Ovary (tissue), 10 donors: ENCODE measurements at places on chromosomes 2 and 18. TPM values are rescaled to one million over a fixed set of nuclear protein-coding genes. Genes with fewer than 3 reads are reported as not detected.
A peak's percentile ranks its signal among the peaks of the same experiment; 100 is the strongest.

UCN gene
- 1.5 TPM for total RNA-seq

IL36RN gene
- total RNA-seq: not detected

ICOS gene
- total RNA-seq: 0.33 TPM

POTEJ gene
- not detected for total RNA-seq

NOL4 gene
- not detected for total RNA-seq

APLF gene
- 11.6 TPM for total RNA-seq

DNA sequence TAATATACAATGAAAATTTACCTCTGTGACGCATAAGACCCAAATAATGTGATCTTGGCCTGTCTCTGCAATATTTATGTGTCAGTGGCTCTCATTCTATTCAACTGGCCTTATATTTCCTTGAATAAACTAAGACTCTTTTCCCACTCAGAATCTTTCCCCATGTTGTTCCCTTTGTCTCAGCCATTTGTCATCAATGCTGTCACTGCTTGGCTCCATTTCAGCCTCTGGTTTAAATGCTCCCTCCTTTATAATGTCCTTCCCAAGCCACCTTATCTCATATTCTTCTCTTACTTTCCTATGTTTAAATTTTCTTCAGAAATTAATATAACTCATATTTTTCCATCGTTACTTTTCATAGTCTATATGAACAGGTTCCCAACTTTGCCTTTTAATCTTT, 158.3 kb upstream of the DTNA start:
- DNase-seq: no peak

DNA sequence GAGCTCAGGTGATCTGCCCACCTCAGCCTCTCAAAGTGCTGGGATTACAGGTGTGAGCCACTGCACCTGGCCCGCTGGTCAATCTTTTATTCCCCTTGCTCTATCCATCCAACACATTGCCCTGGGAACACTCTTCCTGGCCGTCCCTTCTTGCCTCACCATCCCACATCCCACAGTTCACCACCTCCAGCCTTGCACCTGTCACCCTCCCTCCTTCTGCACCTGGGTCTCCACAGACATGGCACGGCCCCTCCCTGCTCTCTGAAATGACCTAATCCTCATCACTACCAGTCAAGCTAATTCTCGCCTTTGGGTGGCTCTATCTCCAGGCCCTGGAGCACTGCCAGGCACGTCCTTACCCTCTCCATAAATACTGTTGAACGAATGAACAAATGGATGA, 116.9 kb upstream of the TEX51 start:
- no peak for DNase-seq

DNA sequence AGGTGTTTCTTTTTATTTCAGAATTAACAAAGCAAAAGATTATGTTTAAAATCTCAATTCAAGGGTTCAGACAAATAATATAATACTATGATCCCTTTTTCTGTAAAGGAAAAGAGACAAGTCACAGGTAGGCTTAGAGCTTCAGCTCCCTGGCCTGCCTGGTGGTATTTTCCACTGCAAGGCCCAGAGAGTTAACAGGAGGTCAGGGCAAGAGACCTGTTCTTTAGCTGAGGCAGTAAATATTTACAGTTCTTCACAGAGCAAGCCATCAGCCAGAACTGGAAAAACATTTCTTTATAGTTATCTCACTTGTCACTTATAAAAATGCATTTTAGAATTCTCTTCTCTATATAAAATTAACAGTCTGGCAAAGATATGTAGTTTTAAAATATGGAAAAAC, 70.1 kb downstream of the EPG5 start:
- DNase-seq: no peak

- DNase-seq: peak; percentile 59
Observed at GRCh38 chr2:25664183-25664964, 9.0 kb downstream of the DTNB start.

DNA sequence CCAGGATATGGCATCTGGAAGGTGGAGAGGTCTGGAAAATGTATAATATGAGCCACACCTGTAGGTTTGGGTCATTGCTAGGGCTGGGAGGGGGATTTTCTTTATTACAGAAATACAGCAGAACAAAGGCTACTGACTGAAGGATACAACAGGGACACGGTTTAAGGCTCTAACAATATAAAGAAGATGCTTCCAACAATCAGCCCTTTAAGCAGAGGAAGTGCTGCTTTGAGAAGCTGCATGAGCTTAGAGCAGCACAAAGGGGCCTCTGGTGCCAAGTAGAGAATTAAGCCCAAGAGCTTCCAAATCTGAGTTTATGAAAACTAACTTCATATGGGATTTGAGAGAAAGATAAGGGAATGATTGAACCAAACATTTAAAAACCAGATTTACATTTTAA, 174.5 kb upstream of the RMP24 start:
- DNase-seq: no peak

- DNase-seq: no peak
Observed at GRCh38 chr2:45264227-45265225, 255.3 kb upstream of the SIX2 start.

DNA sequence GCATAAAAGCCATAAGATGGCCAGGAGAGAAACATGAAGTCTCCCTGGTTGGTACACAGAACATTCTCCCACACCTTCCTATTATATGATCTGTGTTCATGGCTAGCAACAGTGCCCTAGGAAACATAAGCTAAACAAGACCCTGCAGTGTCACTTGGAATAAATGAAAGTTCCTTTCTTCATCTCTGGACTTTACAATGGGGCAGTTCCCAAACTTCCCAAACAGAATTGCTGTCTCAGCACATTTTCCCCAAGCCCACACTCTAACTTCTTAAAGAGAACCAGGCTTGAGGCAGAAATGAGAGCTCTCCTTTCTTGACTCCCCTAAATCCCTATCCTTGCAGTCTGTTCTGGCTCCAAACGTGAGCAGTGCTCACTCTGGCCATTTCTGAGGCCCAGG, 173.2 kb upstream of the CREB1 start:
- no peak for DNase-seq

DNA sequence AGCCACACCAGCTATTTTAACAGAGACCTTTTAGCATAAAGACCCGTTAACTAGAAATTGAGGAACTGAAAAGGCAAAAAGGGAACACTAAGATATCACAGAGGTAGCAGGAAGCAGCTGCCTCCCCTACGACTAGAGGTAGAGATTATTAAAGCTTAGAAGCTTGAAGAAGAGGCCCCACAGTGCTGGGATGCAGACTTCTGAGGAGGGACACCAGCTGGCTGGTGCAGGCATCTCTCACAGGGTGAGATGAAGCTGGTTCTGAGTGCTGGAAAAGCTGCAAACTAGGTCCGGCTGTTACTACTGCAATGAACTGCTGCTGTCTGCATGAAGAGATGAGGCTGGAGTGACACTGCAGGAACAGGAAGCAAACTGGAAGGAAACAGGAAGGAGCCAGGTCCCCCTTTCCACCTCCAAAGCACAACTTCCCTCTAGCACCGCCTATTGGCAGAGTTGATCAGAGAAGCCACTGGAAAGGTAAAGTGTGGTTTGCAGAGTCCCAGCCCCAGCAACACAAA, 61.2 kb upstream of the MRPS9 start:
- DNase-seq: no peak

DNA sequence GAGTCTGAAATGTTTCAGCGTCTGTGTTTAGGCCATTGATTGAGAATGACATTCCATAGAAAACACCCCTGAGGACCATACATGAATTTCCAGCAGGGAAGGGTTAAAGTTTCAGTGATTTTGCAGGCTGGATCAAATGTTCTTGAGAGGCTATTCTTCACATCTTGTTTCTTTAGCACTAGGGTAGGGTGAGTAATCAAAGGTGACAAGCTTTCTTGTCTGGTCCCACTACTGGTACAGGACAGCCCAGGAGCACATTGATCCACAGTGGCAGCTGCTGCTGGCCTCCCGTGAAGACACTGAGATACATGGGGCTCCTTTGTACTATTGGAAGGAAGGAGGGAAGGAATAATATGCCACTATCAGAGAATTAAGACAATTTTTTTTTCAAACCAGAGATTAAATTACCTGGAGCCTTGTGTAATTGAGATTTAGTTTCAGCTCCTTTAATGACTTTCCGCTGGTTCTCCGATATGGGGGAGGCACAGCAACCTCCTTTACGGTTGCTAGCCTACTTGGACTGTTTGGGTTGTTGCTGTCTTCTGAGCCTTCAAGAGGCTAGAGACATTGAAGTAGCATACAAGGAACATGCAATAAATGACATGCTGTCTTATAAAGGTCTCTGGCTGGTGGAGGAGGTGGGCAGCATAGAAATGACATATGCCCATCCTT, 368.9 kb downstream of the SOX11 start:
- DNase-seq: no peak

GRCh38 chr2:161245671-161246070, 62.6 kb upstream of the PSMD14 start:
- DNase-seq: no peak

GRCh38 chr2:220533485-220533884, 906.1 kb downstream of the SLC4A3 start:
- DNase-seq: no peak

DNA sequence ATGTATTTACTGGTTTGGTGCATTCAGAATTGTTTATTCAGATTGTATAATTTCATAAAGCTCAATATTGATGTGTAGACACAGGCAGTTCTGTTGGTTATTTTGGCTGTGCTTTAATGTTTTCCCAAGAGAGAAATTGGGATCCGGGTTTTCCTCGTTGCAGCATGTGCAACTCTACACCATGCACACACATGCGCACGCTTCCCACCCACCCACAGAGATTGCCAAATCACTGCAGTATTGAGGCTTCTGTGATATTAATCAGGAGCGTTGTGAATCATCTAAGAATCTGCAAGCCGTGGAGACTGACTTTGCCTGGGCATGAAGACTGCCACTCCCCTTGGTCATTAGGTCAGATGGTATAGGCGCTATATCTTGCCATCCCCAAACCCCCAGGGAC, 571.5 kb downstream of the SLC4A3 start:
- DNase-seq: no peak

GRCh38 chr2:76692908-76693307, 829.3 kb downstream of the LRRTM4 start:
- DNase-seq: no peak

- no peak for DNase-seq
Observed at GRCh38 chr18:27931535-27931934, 245.4 kb downstream of the CDH2 start.

- DNase-seq: no peak
Observed at GRCh38 chr2:37388074-37388473, 43.6 kb downstream of the QPCT start.

DNA sequence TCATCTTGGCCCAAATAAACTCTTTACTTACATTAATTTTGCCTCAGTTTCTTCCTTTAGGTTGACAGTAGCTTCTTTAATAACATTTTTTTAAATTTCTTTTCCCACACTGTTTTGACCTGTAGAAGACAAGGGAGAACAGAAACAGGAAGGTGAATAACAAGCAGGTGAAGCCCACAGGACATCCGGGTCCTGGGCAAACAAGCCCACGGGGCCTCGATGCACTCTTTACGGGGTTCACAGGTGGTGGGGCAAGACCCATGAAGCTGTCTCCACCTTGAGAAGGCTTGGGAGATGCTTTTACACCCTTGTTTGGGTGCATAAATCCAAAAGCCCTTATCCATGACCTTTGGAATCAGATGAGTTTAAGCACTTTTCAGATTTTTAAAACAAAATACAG, 301.0 kb upstream of the MGAT5 start:
- DNase-seq: no peak

GRCh38 chr2:23900133-23900532, 26.8 kb downstream of the ATAD2B start:
- no peak for DNase-seq

DNA sequence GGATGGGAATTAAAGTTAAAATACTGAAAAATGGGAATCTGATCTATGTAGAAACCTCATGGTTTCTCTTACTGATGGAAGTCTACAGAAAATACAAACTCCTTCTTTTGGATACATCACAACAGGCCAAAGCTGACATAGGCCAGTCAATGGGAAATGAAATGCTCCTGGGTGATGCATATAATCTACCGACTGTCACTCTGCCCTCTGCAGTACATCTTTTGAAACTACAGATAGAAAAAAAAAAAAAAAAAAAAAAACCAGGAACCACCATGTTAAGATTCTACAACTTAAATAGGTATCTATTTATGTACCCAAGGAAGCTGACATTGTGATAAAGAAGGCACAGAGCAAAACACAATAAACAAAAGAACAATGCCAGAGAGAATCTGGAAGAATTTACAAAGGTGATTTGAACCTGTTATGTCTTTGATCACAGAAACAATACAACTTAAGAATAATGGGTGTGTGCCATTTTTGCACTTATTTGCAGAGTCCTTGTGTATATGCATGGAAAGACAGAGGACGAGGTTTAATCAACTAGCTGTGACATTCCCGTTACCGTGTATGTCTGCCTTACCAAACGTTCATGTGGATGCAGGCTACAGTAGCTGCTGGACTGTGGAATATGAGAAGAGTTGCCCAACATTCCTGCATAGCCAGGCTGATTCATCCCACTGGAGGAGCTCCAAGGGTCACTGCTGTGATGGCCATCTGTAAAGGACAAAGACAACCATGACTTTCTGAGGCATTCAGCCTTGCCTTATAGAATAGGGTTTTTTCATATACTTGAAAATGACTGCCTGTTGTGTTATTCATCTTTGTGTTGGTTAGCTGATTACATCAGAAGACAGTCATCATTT, 312.7 kb downstream of the TCF4 start:
- no peak for DNase-seq

DNA sequence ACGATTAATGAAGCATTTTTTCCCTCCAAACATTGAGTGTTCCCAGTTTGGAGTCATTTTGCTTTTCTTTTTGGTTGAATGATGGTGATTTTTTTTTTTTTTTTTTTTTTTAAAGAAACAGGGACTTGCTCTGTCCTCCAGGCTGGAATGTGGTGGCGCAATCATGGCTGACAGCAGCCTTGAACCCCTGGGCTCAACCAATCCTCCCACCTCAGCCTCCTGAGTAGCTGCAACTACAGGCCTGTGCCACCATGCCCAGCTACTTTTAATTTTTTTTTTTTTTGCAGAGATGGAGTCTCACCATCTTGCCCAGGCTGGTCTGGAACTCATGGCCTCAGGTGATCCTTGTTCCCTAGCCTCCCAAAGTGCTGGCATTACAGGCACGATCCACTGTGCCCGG, 46.2 kb downstream of the IMPA2 start:
- DNase-seq: no peak

GRCh38 chr2:159913900-159914299, 115.9 kb upstream of the CD302 start:
- DNase-seq: no peak

DNA sequence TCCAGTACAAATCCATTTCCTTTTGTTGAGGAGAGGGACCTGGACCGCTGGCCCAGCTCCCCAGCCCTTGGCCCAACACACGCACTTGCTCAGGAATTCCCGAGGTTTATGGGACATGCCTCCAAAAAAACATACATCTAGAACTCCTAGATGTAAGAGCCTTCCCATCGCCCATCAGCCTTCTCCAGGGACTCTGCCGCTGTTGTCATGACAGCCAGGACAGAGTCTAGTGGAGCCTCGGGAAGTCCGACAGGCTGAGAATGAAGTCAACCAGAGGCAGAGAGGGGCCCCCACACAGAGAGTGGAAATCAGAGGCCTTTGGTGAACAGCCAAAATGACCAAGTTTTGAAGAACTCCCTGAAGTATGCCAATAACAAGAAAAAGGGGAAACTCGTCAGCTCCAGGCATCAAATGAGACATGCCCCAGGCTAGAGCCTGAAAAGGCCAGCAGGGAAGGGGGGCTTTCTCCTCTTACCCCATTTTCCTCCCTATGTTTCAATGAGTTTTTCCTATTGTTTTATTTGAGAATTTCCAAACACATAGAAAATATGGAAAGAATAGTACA, 43.2 kb upstream of the CAB39 start:
- DNase-seq: no peak

GRCh38 chr2:61460163-61460562, 10.7 kb downstream of the USP34 start:
- no peak for DNase-seq
